NCI-H2171 (cell line): ENCODE measurements at places on chromosomes 5 and 9.

- no peak for DNase-seq
These were observed 2.5 kb upstream of the BASP1 start for GRCh38 chr5:17214893-17215292.

- no peak for DNase-seq
These were observed 157.4 kb downstream of the MUSK start for GRCh38 chr9:110825950-110826349.

GRCh38 chr5:153135411-153135810, 355.1 kb upstream of the GRIA1 start:
- DNase-seq: no peak

DNA sequence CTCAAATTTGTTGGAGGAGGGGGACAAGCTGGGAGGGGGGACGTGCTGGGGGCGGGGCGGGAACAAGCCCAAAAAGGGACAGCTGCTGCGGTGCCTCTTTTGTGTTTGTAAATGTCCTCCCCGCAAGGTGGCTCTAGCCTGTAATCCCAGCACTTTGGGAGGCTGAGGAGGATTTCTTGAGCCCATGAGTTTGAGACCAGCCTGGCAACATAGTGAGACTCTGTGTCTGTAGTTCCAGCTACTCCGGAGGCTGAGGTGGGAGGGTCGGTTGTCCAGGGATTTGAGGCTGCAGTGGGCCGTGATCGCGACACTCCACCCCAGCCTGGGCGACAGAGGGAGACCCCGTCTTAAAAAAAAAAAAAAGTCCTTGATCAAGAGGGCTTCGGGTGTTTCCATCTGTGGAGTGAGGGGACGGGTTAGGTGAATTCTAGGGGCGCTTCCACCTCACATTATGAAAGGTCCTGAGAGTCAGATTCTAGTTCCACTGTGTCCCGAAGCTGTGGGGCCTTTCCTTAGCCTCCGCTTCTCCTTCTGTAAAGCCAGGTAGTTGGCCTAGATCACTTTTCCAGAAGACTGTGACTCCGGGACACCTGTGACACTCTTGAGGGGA, 779 bp upstream of the CTNNA1 start:
- no peak for DNase-seq

- DNase-seq: no peak
These were observed 14.1 kb upstream of the LURAP1L start for GRCh38 chr9:12760758-12761157.

DNA sequence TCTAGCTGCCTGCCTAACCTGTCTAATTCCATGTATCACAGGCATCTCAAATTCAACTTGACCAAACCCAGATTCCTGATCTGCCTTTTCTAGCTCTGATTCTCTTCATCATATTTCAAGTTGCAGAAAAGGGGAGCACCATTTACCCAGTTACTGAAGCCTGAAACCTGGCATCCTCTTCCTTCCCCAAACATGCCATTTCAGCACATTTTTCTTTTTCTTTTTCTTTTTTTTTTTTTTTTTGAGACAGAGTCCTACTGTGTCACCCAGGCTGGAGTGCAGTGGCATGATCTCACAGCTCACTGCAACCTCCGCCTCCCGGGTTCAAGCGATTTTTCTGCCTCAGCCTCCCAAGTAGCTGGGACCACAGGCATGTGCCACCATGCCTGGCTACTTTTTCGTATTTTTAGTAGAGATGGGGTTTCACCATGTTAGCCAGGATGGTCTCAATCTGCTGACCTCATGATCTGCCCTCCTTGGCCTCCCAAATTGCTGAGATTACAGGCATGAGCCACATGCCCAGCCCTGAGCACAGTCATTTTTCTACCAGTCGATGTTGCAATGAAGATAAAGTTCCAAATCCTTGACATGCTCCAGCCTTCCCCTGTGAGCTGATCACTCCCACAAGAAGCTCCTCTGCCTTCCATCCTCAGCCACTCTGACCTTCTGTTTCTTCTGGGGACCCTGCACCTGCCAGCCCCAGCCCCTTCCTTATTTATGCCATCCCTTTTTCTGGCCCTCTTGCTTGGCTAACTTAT, 32.2 kb downstream of the ACER2 start:
- no peak for DNase-seq

DNA sequence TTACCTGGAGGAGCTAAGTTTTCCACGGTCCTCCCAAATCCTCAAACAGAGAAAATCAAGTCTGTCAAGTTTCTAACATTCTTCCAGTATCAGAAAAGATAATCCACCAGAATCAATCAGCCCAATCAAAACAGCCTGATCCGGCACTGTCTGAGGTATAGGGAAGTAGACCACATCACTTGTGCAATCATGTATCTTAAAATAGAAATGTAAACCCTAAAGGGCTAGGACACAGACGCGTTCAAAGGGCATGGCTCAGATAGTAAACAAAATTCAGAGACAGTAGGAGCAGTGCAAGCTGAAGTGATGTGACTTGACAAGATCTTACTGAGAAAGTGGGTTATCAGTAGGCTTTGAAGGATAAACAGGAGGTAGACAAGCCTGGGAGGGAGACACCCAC, 252.4 kb upstream of the DAPK1 start:
- no peak for DNase-seq

- DNase-seq: peak; percentile 63
These were observed 281.7 kb downstream of the TMEM38B start for GRCh38 chr9:105975886-105976645.

DNA sequence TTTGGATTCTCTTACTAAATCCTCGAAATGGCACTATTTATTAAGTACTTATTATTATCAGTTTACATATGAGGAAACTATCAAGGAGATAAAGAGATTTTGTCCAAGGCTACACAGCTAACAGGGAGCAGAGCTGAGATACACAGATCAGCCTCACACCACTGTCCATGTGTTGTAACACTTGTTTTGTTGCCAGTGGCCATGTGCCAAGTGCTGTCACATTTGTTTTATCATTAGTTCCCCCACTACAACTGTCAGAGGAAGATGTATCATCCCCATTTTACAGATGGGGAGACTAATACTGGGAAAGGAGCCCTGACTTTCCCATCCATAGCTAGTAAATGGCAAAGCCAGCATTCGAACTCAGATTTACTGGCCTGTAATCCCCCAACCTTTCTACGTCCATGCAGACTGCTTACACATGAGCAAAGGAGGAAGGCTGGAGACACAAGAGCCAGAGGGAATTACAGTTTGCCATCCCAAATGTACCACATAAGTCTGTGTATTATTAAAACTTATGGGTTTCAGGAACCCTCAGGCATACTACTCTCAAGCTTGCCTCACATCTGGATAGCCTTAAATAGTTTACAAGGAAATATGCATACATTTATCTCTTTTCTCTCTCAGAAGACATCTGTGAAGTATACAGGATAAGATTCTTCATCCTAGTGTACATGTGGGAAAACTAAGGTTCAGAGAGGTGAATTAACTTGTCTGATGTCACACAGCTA, 25.1 kb downstream of the PAPPA start:
- DNase-seq: no peak

GRCh38 chr9:107177243-107177839, 105.7 kb upstream of the RAD23B start:
- DNase-seq: no peak
